Activated CD4-positive, alpha-beta T cell treated with anti-CD3 and anti-CD28 coated beads for 24 hours (primary cell): ENCODE measurements at places on chromosomes 2 and 18.
A peak's percentile ranks its signal among the peaks of the same experiment; 100 is the strongest.

DNA sequence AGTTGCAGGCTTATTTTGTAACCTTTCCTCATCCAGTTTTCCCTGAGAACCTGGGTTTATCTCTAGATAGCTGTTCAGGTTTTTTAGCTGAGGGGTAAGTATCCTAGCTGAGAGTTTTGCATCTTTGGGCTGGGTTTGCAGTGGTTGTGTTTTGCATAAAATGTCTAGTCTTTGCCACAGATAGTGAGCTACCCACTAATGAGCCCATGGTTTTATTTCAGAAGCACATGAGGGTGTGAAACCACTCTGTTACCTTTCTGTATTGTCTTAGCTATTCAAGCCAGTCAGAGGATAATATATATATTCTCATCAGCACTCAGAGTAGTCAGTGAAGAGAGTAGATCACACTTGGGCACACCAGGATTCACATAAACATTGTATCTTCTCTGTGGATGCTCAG, 24.6 kb upstream of the TXNDC2 start:
- no peak for DNase-seq

- DNase-seq: no peak
Measured at GRCh38 chr2:235639428-235639773, 145.6 kb downstream of the AGAP1 start.

DNA sequence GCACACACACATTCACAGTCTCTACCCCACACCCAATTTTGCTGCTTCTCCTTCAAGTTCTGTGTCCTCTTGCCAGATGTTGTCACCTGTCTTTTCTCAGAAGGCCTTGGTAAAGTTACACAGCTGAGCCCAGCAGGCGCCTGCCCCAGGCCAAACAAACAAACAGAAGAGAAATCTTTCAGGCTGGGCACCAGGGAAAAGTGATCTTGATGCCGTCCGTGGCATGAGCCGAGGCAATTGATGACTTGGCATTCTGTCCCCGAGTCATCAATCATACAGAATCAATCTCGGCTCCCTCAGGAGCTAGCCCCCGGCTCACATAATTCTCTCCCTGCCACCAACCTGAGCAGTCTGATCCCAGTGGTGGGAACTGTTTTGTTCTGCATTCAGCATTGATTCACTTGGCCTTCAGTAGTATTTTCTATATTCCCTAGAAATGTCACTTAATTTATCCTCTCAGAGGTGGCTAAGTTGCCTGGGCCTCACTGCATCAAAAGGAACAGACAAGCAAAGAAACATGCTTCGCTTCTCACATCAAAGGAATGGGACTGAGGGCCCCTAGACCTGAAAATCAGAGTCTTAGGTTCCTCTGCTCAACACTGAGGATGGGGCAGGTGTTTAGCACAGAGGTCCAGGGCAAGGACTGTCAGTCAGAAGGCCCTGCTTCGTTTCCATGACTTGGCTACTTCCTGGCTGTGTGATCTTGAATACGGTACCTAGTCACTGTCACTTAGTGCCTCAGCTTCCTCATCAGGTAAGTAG, 278.8 kb upstream of the CELF4 start:
- DNase-seq: no peak

DNA sequence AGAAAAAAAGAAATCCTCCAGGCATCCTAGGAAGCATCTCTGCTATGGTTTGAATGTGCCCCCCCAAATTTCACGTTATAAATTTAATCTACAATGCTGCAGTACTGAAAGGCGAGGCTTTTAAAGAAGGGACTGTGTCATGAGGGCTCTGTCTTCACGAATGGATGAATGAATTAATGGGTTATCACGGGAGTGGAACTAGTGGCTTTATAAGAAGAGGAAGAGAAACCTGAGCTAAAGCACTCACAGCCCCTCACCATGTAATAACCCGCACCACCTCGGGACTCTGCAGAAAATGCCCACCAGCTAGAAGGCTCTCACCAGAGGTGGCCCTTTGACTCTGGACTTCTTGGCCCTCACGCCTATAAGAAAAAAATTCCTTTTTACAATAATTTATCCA, 27.6 kb downstream of the RNU4ATAC start:
- DNase-seq: no peak

DNA sequence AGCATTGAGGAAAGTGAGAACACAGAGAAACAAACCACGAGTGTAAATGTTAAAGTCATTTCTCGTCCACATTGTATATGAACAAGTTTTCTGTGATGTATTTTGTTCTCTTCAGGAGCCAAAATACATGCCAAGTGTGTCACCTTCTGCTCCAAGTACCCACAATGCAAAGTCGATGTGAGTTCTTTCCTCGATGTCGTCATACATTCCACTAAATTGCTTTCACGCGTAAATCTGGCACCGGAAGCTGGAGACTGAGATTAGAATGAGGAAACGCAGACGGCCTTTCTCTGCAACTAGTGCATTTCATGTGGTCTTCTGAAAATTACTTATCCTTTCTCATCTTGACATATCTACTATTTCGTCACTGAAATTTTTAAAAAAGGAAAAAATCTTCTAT, 118.5 kb upstream of the SALL3 start:
- DNase-seq: no peak

DNA sequence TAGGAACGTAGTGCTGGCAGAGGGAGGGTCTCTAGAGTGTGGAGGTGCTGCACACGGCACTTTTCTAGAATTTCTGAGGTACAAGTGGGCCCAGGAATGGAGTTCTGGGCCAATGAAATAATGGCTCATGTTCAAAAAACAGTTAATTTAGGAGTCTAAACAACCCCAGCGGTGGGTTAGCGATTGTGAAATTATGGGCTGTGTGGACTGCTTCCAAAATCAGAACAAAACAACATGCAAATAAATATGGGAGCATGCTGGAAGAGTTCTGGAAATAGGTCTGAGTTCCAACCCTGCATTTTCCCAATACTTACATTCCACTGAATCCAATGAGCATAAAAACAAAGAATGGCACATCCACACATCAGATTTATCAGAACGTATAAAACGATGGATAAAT, 317.6 kb downstream of the AFF3 start:
- DNase-seq: no peak

GRCh38 chr2:24926602-24927252, 6.7 kb upstream of the ADCY3 start:
- peak; percentile 37 for DNase-seq

DNA sequence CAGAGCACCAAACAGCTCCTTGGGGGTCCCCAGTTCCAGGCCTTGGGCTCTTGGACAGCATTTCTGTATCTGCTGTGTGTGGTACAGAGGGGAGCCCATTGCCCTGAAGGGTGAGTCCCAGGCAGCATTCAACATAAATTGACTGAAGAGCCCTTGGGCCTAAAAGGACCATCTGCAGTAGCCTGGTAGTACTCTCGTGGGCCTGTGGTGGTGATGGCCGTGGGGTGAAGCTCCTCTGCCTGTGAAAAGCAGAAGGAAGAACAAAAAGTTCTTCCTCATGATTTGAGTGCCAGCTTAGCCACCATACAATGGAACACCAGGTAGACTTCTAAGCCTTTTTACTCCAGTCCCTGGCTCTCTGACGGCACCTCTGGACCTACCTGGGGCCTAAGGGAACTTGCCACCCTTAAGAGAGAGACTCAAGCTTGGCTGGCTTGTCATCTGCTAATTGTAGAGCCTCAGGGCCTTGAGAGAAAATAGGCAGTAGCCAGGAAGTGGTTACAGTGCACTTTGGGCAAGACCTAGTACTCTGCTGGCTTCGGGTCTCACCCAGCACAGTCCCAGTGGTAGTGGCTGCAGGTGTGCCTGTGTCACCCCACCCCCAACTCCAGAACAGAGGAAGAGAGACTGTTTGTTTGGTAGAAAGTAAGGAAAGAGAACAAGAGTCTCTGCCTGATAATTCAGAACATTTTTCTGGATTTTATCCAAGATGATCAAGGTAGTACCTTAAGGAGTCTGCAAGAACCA, 84.6 kb upstream of the CERS6 start:
- DNase-seq: no peak

GRCh38 chr18:70368903-70369302, 80.1 kb downstream of the SOCS6 start:
- DNase-seq: no peak

DNA sequence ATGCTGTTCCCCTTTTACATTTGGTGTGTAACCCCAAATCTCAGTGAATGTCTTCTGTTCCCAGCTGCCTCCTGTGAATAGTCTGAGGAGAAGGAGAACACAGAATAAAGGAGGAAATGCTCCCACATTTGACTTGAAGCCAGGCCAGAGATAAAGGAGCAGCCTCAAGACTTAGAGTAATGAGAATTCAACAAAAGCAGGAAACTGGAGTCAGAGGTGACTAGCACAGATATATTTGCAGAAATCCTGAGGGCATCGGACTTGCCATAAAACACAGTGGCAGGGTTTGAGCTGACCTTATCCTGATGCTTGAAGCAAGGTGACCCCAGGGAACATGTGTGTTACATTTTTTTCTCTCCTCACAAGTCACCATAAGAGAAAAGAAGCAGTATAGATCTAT, 291.4 kb upstream of the RND3 start:
- DNase-seq: no peak

DNA sequence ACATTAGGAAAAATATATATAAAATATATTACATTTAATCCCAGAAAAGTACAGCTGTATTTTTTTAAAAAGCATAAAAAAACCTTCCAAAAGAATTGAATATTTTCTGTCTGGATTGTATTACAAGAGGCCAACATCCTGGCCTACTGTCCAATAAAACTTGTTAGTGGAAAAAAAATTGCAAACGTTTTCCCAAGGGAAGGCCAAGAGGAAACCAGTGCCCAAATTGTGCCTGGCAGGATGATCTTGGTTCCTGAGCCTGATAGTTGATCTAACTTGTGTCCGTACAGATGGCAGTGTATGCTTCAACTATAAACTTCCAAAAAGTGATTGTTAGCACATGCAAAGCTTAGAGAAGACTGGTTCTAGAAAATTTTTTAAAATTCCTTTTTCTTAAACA, 90.6 kb upstream of the LPIN2 start:
- DNase-seq: no peak

DNA sequence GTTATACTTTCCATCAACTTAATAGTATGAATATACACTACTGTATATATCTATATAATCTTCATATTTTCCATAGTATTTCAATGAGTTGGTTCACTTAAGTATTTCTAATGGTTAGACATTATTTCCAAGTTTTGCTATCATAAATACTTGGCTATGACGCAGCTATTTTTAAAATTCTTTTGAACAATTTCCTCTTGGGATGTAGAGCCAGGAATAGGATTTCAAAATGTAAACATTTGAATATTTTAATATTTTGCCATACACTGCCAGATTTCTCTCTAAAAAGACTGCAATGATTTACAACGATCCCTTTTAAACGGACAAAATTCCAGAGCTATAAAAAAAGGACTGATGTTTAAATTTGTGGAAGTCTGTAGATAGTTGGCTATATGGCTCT, 95.6 kb downstream of the NUP35 start:
- DNase-seq: no peak

DNA sequence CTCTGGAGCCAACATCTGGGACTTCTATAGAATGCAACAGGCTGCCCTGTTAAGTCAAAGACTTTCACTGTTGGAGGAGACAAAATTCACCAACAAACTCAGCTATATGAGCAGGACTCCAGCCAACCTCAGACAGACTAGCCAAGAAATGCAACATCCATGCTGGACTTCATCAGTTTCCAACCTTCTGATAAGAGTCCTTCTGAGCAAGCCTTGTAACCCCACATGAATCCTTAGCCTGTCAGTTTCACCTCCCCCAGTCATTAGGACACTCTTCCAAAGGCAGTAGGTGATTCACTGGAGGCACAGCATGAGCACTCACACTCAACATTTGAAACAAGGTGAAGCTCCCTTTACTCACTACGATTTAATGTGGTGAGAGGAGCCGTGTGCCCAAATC, 5.8 kb downstream of the TBC1D8 start:
- no peak for DNase-seq

DNA sequence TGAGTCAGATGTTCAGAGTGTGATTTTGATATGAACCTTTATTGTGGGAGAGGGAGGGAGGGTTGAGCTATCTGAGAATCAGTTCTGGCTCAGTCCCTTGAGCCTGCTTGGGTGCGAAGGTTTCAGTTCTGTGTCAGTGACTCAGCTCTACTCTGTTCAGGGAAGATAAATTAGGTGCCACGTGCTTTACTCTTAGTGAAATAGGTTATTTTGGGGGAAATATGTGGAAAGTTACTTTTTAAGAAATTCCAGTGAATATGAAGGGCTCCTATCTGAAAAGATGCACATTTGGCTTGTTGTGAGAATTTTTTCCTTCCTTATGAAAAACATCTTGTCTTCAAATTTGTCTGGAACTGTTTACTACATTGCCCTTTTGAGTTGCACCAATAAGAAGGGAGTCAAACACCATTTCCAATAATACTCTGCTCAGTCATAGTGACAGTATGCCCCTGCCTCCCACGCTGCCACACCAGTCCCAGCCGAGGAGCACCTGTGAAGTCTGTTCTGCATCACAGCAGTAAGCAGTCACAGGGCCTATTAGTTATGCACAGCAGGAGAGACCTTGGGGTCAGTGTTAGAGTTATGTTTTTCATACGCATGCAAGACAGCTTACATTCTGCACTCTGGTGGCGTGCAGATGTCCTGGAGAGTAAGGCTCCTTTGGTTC, 32.8 kb upstream of the DNAH7 start:
- peak; percentile 11 for DNase-seq

- DNase-seq: no peak
Measured at GRCh38 chr2:160970052-160970965, 189.9 kb upstream of the TANK start.

DNA sequence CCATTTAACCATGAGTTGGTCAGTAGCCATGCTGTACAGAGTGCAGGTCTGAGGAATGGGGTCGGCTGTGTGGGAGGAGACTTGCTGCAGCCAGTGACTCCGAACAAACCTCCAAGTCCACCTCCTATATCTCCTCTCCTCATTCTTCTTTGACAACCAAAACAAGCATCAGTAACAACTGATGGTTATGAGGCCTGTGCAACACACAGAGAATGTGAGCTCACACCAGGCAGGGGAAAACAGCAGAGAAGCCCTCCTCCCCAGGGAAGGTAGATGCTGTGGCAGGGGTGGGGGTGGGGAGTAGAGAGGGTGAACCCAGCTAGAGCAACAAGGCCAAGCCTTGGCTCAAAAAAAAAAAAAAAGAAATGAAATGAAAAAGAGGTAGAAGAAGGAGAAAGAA, 12.3 kb upstream of the CNGA3 start:
- DNase-seq: no peak

DNA sequence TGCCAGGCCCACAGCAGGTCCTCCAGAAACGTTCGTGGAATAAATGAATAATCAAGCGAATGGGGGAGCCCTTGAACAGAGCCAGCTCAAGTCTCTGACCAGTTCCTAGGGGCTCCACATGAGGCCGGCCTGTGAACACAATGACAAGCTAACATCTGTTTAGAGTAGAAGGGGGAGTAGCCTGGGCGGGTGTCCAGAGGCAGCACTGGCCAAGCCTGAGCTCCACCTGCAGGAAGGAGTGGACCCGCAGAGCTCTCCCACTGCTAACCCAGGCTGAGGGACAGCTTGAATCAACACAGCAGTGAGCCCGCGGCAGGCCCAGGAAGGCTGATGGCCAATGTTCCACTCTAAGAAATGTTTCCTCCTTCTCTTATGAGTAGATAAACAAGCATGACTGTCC, 234.8 kb upstream of the RAB6C start:
- DNase-seq: no peak

- DNase-seq: no peak
Measured at GRCh38 chr2:50612306-50612705, 419.6 kb downstream of the NRXN1 start.
